Activated effector memory CD4-positive, alpha-beta T cell treated with Interleukin-2 at 50 U/mL for 16 hours (primary cell): ENCODE measurements at places on chromosomes 2 and 18.

GRCh38 chr2:172404824-172405223 is 22.6 kb upstream of the ITGA6 start:
- no peak for DNase-seq

DNA sequence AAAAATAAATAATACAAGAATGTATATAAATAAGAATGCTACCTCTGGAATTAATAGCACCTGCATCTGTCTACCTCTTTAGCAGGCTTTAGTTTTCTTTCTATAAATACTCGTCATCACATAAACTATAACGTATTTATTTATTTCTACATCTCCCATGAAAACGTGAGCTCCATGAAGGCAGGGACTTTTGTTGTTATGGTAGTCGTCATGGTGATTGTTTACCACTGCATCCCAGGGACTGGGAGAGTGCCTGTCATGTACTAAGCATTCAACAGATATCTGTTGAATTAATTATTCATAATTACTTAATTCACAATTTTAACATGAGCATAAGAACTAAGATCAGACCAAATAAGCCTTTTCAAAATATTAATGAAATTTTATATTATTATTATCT is 386.6 kb downstream of the NRXN1 start:
- DNase-seq = no peak

DNA sequence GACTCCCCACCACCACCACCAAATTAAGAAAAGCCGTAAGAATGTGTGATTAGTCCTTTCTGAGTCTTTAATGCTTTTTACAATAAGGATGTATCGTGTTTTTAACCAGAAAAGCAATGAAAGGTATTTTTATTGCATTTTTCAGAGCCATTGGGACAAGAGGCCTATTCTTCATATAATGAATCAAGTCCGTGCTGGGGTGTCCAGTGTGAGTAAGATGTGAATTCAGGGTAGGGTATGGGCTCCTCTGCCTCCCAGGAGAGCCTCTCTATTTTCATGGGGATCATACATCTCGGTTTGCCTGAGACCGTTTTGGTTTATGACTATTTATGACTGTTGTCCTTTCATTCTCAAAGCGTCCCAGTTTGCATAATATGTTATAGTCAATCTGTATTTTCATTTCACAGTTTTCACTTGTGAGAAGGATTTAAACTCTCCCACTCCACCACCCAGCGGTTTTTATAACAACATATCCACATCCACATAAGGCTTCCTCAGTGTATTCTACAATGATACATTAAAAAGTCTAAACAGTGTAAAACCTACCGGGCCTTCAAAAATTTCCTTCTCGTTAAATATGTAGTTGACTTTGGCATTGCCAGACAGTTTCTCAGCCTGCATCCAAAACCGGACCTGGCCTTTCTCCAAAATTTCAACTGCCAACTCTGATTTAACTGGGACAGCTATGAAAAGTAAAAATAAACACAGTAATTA is 80.8 kb upstream of the LPIN2 start:
- DNase-seq = no peak

DNA sequence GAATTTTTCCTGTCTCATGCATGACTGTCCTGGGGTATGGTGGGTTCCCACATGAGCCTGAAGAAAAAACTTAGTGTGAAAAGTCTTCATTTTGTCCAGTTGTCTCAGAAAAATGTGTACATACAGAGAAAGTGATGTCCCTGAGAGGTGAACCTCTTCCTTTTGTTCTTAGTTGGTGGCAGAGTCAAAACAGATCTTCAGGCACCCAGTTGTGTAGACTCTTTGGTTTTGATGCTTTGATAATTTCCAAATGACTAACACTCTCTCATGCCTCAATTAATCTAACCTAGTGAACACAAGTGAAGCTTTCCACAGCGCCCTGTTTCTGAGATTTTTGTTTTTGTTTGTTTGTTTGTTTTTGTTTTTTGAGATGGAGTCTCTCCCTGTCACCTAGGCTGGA is 273.5 kb downstream of the PIK3C3 start:
- DNase-seq = no peak

DNA sequence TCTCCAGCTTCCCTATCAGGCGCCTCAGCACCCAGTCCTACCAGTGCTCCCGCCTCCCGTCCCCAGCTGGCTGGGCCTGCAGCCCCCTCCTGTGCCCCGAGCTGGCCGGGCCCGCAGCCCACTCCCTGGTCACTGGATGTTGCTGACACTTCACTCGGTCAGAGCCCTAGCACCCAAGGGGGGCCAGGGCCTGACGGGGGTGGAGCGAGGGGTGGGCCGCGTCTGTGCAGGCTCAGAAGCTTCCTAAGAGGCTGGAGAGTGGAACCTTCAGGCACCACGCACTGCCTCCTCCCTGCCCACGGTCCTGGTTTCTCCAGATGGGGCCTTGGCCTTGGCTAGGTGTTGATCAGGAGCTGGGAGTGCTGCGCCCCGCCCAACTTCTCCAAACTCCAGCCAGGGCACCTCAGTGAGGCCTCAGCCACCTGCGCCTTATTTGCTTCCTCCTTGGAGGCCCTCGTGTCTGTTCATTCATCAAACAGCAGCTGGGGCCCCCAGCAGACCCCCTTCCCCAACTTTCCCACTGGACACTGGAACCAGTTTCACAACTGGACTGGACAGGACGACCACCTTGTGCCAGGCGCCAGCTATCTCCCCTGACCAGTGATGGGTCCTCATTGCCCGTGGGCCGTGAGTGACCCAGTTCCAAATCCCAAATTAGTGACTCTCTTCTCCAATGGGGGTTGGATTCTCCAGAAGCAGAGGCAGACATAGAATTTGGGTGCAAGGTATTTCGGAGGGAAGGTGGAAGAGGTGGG is 16.7 kb downstream of the CAPN10 start:
- DNase-seq = no peak

DNA sequence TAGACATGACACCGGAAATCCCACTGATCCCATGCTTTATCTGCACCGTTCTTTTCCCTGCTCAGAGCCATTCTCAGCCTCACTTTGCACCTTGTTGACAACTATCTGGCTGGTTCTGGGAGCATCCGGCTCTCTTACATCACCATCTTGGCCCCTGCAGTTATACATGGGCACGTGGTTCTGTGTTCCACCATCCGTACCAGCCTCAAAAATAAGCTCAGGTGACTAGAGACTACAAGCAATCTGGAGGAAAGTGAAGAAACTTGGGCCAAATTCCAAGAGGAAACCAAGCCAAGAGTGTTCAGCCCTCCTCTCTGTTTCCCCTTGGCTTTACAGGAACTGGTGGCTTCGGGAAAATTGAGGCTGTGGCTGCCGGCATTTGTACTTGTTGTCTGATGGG is 244.6 kb upstream of the ACVR2A start:
- no peak for DNase-seq

DNA sequence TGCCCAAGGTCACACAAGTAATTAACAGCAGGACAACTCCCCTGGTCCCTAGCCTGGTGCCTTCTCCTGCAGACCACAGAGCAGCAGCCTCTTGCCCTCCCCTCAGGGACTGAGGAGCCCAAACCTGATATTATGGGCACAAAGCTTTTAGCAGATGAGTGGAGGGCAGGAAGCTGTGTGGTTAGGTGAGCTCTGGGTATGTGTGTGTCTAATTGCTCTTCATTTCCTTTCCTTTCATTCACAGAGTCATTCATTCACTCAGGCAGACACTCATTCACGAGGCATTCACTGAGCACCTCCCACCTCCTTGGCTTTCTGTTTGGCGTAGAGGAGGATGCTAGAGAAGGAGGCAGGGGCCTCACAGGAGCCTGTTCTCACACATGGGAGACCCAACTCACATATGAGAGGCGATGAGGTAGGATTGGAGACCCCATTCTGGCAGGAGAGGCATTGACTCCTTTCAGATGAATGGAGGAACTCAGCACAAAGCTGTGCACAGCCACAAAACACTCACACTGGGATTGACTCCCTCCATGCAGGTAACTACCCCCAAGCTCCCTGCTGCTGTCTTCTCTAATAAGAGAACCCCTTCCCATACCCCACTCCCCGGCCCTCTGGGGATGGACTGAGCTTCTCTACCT is 306.8 kb upstream of the SKOR2 start:
- no peak for DNase-seq

DNA sequence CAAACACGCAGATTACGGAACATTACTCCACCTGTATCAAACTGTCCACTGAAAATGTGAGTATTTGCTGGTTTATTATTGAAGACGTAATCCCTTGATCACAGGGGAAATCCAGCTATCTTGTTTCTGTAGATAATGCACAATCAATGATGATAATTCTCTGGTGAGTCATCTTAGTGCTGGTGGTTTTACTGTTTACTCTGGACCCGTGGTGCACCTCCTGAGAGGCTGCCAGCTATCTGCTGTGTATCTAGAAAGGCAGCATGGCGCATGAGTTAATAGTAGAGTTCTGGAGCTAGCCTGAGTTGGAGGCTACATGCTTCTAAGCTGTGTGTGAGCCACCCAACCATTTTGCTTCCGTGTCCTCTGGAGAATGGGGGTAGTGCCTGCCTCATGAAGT is 6.5 kb downstream of the NCAPH start:
- DNase-seq = peak; percentile 57

DNA sequence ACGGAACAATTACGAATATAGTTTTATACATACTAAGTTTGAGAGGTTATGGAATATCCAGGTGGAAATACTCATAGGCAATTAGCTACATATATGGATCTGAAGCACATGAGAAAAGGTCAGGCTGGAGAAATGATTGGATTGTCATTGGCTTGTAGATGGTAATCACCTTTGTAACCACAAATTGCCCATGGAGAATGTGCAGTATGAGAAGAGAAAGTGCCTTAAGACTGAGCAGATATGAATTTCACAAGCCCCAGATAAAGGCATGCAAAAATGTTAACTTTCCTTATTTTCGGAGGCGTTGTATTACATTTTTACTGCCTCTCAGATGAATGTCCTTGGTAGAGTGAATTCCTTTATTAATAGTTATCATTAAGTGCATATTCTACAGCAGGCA is 33.1 kb upstream of the ACVR1C start:
- DNase-seq = no peak

- DNase-seq = no peak
These were observed 12.3 kb upstream of the TEX51 start for GRCh38 chr2:126886211-126886915.

- DNase-seq = no peak
These were observed 89.8 kb upstream of the NFATC1 start for GRCh38 chr18:79305911-79306310.

DNA sequence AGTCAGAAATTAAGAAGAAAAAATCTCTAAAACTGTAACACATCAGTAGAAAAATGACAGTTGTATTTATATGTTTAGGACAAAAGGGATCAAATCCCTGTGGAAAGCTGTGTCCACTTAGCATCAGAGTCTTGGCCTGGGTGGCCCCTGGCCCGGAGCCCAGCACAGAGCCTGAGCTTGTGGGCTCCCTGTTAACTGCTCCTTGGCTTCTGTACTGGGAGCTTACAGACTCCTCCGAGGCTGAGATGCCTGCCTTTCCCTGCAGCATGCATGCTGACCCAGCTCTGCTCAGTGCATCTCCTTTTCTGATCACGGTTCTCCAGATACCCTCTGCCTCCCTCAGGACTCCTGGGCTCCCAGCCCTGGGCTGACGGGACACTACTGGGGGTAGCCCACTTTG is 98.1 kb downstream of the DCDC2C start:
- no peak for DNase-seq

DNA sequence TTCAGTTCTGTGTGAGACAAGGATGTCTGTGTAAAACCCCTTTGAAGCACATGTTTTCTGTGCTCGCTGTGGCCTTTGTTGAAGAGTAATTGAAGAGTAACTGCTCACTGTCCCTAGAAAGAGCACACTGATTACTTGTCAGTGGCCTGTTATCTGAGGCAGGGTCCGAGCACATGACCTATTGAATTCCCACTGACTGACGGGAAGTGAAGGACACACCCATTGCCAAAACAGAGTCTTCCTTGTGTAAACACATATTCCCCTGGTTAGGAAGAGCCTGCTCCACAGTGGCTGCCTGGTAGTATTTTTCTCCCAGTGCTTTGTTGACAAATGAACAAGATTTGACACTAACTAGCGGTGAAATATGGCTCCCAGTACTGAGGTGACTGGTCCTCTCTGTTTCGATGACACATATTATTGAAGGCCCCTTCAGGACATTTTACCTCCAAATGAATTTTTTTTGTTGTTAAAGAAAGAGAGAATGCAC is 148.5 kb upstream of the GYPC start:
- DNase-seq = no peak

- no peak for DNase-seq
These were observed 79.6 kb downstream of the SKA1 start for GRCh38 chr18:50454387-50454988.

GRCh38 chr18:35508746-35509338 is 11.1 kb upstream of the INO80C start:
- DNase-seq = no peak

- DNase-seq = no peak
These were observed 941.1 kb upstream of the FANCL start for GRCh38 chr2:59182249-59182648.

- DNase-seq = no peak
These were observed 158.6 kb upstream of the LTBP1 start for GRCh38 chr2:32788114-32788513.

DNA sequence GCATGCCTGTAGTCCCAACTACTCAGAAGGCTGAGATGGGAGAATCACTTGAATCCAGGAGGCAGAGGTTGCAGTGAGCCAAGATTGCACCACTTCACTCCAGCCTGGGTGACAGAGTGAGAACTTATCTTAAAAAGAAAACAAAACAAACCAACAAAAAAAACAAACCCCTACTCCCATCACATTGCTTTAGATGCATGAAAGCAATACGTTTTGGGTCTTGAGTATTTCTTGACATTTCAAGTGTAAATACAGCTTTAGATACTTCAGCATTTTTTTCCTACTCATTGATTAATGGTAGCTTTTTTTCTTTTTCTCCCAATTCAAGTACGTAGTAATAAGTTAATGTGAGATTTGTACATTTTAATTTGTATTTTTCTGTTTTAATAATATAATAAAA is 20.3 kb downstream of the RASGRP3 start:
- DNase-seq = no peak

GRCh38 chr18:48800466-48800865 is 150.3 kb downstream of the SMAD7 start:
- DNase-seq = no peak

GRCh38 chr2:150165442-150165841 is 322.0 kb downstream of the RND3 start:
- no peak for DNase-seq

GRCh38 chr2:27185331-27186026 is 26.4 kb upstream of the ATRAID start:
- DNase-seq = no peak

DNA sequence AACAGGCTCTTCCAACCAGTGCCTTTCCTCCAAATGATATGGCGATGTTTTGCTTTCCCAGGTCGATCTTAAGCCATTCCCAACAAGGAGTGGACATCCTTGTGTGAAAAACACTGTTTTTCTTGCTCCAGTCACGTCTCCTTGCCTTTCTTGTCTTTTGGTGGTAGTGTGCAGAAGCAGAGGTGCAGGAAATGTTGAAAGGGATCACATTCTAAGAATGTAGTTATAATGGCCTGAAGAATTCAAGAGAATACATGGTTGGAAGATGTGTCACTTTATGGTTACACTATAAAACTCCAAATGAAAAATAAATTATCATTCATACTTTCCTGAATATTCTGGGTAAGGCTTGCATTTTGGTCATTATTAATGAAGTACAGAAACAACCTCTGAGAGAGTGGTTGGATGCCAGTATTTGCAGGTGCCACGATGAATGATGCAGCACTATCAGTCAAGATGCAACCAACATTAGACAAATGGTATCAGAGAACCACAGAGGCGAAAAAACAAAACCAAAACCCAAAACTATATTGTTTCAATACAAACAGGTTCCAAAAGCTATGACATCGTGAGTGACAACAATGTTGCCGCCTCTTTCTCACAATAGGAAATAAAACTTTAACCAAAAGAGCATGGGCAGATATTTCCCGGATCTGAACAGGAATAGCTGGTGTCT is 27.5 kb upstream of the POLE4 start:
- DNase-seq = no peak

- DNase-seq = no peak
These were observed 180.9 kb downstream of the FIGN start for GRCh38 chr2:163554864-163555263.
